ENCODE measurements at places on chromosomes 1 and 21.

- no peak for DNase-seq
Observed at GRCh38 chr1:228081144-228081543, 1.4 kb upstream of the ARF1 start.

DNA sequence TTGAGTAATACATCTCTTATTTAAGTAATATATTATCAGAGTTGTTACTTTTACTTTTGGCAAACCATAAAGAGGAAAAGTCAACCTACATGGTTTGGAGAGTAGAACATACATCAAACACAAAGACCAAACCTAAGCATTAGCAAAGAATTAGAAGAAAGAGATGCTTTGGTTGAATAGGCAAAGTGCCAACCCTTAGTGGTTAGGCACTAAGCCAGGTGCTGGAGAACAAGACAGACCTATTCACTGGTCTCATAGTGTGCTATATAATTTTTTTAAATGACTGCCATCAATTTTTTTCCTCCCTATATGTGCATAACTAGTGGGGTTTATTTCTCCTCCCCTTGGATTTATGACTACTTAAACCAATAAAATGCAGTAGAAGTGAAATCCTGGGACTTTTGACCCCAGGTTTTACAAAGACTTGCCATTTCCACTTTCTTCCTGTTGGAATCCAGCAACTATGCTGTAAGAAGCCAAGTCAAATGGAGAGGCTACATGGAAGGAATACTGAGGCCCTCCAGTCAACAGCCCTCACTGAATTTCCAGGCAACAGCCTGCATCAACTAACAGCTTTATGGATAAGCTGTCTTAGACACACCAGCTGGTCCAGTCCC, 69.8 kb upstream of the HAO2 start:
- DNase-seq, result no peak

GRCh38 chr21:35473496-35473895, 424.4 kb upstream of the RUNX1 start:
- DNase-seq, result no peak

DNA sequence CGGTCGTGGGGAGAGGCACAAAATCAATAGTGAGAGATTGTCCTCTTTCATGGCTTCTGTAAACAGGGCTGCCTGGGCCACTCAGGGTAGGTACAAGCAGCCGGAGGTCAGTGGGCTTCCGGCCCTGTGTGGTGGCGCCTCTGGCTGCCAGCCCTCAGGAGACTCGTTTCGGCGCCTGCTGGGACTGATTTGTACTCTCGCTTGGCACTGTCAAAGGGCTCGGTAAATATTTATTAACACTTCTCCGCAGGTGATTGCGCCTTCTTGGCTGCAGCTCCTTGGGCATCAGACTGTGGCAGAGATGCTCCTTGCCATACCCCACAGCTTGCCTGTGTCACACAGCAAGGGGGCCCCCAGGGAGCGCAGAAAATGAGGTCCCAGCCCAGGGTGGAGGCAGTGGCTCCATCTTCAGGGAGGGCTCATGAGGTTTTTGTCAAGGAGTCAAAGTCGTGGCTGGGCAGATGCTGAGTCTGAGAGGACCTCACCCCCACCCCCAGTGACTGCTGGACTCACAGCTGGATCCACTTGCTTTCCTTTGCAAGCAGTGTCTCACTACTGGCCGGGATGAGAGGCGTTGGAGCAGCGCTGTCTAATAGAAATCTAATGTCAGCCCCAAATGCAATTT, 262.5 kb downstream of the GRIK3 start:
- no peak for DNase-seq

GRCh38 chr1:157691285-157691920, 9.2 kb downstream of the FCRL3 start:
- no peak for DNase-seq

DNA sequence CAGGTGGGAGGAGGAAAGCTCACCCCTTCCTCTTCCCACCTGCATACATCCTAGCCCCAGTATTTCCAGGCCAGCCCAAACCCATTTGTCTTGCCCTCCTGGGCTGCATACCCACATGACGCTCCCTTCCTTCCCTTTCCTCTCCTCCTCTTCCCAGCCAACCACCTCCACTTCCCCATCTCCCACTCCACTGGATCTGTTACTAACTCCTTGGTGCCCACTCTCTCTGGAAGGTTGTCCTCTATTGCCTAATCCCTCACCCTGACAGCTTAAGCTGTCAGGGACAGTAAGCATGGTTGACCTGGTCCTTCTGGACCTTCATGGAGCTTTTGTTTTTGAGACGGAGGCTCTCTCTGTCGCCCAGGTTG, 23.0 kb upstream of the SYNC start:
- no peak for DNase-seq

DNA sequence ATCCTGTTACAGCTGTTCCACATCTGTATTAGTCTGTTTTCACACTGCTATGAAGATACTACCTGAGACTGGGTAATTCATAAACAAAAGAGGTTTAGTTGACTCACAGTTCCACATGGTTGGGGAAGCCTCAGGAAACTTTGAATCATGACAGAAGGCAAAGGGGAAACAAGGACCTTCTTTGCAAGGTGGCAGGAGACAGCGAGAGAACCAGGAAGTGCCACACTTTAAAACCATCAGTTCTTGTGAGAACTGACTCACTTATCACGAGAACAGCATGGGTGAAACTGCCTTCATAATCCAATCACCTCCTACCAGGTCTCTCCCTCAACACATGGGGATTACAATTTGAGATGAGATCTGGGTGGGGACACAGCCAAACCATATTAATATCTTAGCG, 110.3 kb upstream of the TRABD2B start:
- DNase-seq, result no peak

DNA sequence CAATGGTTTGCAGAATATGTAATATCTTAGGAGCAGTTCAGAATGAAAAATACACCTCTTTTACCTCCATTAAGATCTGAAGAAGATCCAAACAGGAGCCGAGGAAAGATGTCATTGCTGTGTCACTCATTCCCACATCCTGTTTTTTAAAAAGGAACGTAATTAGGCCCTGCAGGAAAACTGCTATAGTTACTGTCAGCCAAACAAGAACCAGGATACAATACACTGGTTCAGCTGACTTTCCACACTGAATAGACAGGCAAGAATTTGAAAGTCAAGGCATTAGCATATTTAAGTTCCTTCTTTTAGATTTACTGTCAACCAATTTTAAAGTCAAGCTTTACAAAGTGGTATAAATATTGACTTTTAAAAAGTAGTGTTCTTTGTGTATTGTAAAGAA, 63.8 kb downstream of the IARS2 start:
- no peak for DNase-seq
